Lower leg skin (tissue), 4 donors: ENCODE measurements at places on chromosomes 2 and 18. TPM values are rescaled to one million over a fixed set of nuclear protein-coding genes. Genes with fewer than 3 reads are reported as not detected.

GRCh38 chr2:129801575-129801974 lies 177.9 kb upstream of the RAB6C start:
- DNase-seq, result no peak

GRCh38 chr18:20975077-20975476 lies 136.5 kb downstream of the ROCK1 start:
- DNase-seq, result no peak

GRCh38 chr2:219175928-219176817 lies 552 bp downstream of the CNPPD1 start:
- peak; percentile 90 for DNase-seq

GRCh38 chr2:222459983-222460382 lies 35.6 kb downstream of the SGPP2 start:
- DNase-seq, result no peak

GRCh38 chr2:7023542-7023941 lies 106.3 kb downstream of the RNF144A start:
- no peak for DNase-seq

Gene SERPINB4
- 1.3 TPM for total RNA-seq
